AG20443 (cell line): ENCODE measurements at places on chromosomes 3 and 15.

DNA sequence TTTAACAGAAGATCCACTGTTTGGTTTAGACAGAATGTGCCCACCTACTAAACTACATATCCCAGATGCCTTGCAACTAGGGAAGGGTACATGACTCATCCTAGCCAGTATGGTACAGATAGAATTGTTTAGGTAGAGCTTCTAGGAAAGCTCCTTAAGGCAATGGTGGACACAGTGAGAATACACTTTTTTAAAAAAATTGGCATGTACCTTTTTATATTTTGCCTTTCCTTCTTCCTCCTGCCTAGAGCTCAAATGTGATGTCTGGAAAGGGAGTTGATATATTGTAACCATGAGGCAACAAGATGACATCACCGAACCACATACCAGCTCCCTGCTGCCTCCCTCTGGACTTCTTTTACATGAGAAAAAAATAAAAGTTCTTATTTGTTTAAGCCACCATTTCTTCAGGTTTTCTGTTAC, 14.4 kb upstream of the C3orf80 start:
- DNase-seq: peak; percentile 52

DNA sequence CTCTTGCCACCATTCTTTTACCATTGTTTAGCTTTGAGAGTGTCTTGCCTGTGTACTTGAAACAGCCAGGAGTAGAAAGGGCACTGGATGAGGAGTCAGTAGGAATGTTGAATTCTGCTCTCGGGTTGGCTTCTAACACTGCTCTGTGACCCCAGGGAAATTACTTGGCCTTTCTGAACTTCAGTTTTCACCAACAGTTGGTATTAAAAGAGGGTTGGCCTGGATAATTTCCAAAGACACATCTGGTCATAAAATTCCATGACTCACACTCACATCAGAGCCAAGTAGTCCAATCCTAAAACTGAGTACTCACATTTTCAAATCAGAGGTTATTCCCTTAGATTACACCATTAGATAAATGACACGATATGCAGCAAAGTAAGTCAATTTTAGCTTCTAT, 141.6 kb downstream of the ECT2 start:
- peak; percentile 18 for DNase-seq

DNA sequence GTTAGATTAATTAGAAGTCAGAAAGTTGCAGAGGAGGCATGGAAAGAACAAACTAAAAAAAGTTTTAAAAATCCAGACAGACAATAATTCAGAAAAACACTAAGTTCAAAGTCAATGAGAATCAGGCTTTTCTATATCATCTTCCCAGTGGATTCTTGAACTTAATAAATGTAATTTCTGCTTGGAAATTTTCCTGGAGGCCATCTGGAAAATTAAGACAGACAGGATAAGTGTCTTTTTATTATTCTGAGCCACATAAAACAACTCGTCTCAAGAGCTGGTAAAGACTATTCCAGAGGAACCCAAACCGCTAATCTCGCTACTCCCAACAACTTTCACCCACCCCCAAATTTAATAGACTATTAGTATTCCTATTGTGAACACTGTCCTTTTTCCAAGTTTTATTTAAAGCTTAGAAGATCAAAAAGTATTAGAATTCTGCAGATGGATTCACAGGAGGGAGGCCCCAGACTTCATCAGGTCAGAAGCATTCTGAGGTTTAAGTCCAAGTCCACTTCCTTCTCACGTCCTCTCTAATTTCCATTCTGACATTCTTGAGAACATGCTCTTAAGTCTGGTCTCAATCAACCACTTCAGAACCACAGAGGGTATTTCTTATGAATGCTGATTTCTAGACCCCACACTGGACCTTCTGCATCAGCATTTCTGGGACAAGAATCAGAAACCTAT, 61.3 kb downstream of the ERC2 start:
- DNase-seq: no peak

GRCh38 chr15:96882121-96882772, 551.7 kb downstream of the NR2F2 start:
- DNase-seq: no peak

GRCh38 chr3:156474560-156475389, 80.1 kb downstream of the SSR3 start:
- no peak for DNase-seq

GRCh38 chr15:63318344-63318743, 40.9 kb downstream of the APH1B start:
- DNase-seq: no peak

DNA sequence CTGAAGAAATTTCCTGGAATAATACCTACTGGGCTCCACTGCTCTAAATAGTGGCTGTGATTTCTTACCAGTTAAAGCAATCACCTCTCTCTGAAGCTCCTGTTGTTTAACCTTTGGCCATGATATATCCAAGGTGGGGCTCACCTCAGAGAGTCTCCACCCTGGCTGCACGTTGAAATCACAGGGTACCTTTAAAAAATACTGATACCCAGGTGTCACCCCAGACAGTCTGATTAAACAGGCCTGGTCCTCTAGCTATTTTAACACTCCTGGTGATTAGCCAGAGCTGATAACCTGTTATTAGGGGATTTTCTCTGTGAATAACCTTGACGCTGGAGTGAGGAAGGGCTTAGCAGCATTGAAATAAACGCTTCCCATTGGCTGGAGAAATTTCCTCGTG, 22.3 kb upstream of the ZBTB38 start:
- DNase-seq: no peak
